ENCODE measurements at places on chromosomes 6 and 20.

GRCh38 chr20:3677733-3678132 is 4.1 kb downstream of the ADAM33 start:
- no peak for DNase-seq

- no peak for DNase-seq
These were observed 147.4 kb downstream of the HDGFL1 start for GRCh38 chr6:22716721-22717120.

DNA sequence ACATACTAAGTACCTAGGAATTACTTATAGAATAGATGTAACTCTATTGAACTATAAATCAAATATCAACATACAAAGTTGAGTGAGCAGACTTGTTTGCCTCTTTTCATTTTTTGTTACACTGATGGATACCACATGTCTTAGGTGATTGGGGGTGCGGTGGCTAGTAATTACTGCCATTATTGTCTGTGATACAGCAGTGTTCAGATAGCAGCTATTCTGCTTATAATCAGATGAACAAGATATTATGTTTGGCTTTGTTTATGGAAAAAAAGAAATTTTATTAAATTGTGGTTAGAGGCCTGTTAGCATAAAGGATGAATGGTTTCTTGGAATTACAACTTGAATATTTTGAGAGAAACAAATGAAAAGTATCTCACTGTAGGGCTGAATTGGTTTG is 55.9 kb downstream of the KCNQ5 start:
- DNase-seq = no peak

- no peak for DNase-seq
These were observed 145.1 kb upstream of the FKBP1C start for GRCh38 chr6:63066055-63066704.

DNA sequence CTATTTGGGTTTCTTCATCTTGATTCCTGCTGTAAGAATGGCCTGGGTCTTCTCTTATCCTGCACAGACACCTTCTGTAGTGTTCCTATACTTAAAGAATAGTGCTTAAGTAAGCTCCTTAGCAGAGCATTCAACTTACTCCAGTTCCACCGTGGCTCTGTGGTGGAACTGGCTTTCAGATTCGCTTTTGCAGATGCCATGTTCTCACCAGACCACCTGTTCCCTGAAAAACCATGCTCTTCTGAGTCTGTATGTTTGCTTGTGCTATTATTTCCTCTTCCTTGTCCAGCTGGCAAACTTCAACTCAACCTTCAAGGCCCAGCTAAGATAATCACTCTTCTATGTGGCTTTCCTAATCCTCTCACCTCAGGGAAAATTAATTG is 4.9 kb downstream of the ELMO2 start:
- no peak for DNase-seq

DNA sequence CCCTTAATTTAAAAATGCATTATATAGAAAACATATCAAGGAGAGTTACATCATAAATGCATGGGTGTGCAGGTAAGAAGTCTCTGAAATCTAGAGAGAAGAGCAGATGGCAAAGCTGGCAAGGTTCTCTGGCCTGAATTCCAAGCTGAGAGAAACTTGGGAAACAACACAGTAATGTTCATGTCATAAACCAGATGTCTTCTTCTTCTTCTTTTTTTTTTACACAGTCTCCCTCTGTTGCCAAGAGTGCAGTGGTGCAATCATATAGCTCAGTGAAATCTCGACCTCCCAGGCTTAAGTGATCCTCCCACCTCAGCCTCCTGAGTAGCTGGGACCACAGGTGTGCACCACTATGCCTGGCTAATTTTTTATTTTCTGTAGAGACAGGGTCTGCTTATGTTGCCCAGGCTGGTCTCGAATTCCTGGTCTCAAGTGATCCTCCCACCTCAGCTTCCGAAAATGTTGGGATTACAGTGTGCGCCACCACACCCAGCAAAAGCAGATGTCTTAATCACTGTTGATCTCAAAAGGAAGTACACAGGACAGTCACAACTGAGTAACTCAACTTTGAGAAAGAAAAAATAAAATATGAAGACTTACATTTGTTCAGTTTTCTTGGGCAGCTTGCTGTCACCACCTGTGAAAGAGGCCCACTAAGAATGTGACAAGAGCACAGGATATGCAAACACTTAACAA is 77.3 kb downstream of the DNAAF9 start:
- DNase-seq = no peak

- DNase-seq = no peak
These were observed 2.8 kb downstream of the CST2 start for GRCh38 chr20:23823621-23824324.

- no peak for DNase-seq
These were observed 305.6 kb downstream of the THBS2 start for GRCh38 chr6:168948002-168948401.

- DNase-seq = no peak
These were observed 15.3 kb downstream of the AFDN start for GRCh38 chr6:167841981-167842380.

- no peak for DNase-seq
These were observed 194.0 kb upstream of the POU3F2 start for GRCh38 chr6:98640366-98640765.

- no peak for DNase-seq
These were observed 182.0 kb upstream of the MYLIP start for GRCh38 chr6:15946701-15947385.

DNA sequence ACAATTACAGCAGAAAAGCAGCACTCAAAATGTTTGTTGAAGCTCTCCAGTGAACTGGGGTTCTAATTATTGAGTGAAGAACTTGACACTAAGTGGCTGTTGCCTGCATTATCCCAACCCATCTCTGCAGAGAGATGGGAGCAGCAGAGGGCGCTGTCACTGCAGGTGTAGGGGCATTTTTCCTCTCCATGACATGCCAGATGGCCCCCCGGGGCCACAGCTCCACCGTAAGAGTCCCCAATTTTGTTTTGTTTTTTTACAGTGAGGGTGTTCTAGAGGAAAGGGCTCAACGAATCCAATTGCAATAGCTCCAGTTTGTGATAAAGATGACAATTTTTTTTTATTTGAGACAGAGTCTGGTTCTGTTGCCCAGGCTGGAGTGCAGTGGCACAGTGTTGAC is 1.9 kb upstream of the FUCA2 start:
- no peak for DNase-seq

DNA sequence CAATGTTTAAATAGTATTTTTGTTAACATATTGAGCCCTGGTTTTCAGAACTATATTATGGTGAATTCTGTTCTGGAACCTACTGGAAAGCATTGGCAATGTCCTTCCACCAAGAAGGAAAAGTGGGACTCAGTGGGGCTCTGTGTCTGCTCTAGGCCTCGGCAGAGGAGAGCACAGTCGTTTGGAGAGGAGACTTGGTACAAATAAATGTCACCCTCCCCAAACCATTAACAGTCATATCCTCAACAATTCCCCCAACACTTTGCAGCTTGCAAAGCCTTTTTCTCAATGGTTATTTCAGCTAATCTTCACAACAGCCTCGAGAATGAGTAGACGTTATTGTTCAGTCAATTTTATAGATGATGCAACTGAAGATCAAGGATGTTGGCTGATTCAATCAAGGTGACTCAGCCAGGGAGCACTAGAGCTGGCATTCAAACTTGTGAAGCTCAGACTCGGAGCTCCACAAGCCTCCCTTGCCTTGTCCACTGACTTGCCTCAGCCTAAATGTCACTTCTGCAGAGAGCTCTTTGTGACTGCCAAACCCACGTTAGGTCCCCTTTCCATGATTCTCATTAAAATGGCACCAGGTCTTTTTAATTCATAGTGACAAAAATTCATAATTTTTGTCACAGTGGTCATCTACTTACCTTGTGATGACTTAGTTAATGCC is 60.6 kb downstream of the TOX2 start:
- no peak for DNase-seq

DNA sequence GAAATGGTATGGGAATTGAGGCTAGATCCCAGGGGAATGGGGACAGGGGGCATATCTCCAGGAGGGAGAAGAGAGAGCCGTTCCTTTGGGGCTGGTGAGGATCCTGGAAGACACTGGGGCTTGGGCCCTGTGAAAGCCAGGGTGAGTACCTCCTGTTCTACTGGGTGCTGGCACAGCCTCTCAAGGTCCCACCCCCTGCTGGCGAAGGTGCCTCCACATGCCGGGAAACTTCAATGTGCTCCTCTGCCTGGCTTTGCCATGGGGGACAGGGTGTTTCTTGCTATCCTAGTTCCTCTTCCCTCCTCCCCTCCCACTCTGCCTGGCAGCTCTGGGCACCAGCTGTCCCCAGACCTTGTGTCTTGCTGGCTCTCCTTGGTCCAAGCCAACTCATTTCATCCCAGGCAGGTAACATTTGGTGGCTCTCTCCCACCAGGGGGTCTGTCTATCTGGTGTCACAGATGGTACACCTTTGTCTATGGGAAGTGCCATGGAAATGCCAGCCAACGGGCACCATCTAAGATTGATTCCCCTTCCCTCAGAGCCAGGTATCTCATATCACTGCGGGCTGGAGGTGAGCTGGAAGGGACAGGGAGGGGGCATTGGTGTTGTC is 56.8 kb downstream of the MDGA1 start:
- no peak for DNase-seq

DNA sequence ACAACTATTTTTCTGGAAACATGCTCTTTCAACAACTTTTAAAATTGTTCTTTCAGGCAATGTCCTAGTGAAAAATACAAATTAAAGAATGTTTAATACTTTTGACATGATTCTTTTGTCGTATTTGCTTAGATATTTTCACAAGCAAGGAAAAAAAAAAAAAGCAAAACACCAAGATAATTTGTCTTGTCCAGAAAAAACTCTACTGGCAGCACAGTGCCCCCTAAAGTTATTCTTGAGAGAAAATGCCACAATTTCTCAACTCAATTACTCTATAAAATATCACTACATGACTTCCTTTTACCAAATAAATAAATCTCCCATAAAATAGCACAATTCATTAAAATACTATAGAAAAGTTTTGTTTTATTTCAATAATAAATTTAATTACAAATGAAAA is 652.5 kb upstream of the EPHA7 start:
- DNase-seq = no peak

GRCh38 chr20:59217173-59217572 is 53.6 kb downstream of the ZNF831 start:
- no peak for DNase-seq

- DNase-seq = no peak
These were observed 35.2 kb upstream of the KIF13A start for GRCh38 chr6:18022398-18023231.

DNA sequence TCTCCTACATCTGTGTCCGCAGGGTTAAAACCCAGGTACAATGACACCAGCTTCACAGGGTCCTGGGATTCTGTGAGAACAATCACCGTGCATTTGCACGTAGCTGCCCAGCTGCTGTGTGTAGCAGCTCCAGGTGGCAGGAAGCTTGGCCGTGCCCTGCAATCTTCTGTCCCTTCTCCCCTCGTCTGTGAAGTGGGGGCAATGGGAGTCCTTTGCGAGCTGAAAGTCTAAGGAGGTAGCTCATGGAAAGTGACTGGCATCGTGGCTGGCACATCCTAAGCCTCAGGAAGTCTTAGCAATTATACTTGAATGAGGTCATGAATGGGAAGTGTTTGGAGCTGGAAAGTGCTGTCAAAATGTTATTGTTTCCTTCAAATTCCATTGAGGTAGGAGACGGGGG is 137.1 kb downstream of the SMOC2 start:
- DNase-seq = peak; percentile 60

GRCh38 chr20:49859807-49860206 is 47.2 kb downstream of the SLC9A8 start:
- no peak for DNase-seq

DNA sequence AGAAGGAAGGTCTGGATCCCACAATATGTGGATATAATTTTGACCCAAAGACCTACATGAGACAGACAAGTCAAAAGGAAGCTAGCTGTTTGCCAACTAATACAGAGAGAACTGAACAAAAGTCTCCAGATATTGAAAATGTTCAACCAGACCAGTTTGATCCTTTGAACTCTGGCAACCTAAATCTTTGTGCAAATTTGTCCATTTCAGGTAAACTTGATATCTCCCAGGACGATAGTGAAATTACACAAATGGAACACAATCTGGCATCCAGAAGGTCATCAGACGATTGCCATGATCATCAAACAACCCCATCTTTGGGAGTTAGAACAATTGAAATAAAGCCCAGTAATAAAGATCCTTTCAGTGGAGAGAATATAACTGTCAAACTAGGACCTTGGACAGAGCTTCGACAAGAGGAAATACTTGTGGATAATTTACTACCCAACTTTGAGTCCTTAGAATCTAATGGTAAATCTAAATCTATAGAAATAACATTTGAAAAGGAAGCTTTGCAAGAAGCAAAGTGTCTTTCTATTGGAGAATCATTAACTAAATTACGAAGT is 41.9 kb upstream of the SDHAF4 start:
- no peak for DNase-seq

- no peak for DNase-seq
These were observed 13.7 kb upstream of the BPIFA2 start for GRCh38 chr20:33154252-33154651.

DNA sequence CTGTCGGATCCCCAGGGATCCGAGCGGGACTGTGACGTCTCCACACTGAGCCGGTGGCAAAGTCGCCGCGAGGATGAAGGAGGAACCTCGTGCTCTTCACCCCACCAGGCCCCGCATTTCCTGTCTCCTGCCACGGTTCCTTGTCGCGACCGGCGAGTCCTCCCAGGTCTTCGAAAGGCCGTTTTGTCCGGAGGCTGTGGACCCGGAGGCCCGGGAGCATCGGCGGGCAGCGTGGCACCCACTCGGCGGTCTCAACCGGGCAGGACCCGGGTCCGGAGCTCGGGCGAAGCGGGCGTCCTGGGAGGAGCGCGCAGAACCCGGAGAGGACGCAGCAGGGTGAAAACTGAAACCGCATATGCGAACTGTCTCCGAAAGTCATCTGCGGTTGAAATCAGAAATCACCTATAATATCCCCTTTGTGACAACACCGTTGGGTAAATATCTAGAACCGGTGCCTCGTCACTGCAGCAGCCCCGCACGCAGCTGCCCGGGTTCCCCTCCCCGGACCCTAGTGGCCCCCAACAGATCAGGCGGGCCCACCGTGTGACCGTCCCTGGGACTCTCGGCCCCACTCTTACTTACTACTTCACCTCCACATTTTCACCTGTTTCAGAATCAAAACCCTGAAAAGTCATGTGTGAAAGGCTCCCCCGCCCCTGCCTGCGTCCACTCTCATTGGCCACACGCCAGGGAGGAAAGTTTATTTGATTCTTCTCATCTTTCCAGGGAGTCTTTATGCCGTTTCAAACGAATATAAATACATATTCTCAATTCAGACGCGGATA is 3.1 kb upstream of the ULBP2 start:
- peak; percentile 57 for DNase-seq
